ENCODE measurements at places on chromosomes 7 and 10. TPM values are rescaled to one million over a fixed set of nuclear protein-coding genes. Genes with fewer than 3 reads are reported as not detected.

DNA sequence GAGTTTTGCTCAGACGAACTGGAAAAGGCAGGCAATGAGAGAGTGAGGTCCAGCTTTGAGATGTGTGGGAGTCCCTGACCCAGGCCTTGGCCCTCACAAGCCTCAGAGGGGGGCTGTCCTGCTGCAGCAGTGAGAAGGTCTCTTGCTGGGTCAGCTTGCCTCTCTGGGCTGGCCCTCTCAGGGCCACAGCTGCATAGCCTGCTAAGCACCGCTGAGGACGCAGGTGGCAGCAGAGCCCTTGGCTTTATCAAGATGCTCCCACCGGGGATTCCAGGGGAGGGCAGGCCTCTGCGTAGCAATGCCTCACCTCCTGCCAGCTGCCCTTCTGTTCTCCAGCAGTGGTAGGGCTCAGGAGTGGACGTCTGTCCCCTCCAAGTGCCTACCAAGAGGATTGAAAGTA is 128.7 kb downstream of the COBL start:
- no peak for DNase-seq

GRCh38 chr7:32071466-32072091 is 1.4 kb upstream of the PDE1C start:
- DNase-seq: no peak

GRCh38 chr7:12207046-12207445 is 4.0 kb upstream of the TMEM106B start:
- no peak for DNase-seq

GRCh38 chr7:30159698-30160143 is 24.9 kb downstream of the MTURN start:
- no peak for DNase-seq

ACSM6 gene
- total RNA-seq: not detected

Measured in esophagus squamous epithelium (tissue), 5 donors.